ENCODE measurements at places on chromosomes 2 and 18. TPM values are rescaled to one million over a fixed set of nuclear protein-coding genes. Genes with fewer than 3 reads are reported as not detected.

ALPI gene
- not detected for total RNA-seq

GCG gene
- total RNA-seq = not detected

CELF4 gene
- not detected for total RNA-seq

UGT1A3 gene
- not detected for total RNA-seq
